Glomerular endothelial cell (primary cell): ENCODE measurements at places on chromosomes 1 and 21.

DNA sequence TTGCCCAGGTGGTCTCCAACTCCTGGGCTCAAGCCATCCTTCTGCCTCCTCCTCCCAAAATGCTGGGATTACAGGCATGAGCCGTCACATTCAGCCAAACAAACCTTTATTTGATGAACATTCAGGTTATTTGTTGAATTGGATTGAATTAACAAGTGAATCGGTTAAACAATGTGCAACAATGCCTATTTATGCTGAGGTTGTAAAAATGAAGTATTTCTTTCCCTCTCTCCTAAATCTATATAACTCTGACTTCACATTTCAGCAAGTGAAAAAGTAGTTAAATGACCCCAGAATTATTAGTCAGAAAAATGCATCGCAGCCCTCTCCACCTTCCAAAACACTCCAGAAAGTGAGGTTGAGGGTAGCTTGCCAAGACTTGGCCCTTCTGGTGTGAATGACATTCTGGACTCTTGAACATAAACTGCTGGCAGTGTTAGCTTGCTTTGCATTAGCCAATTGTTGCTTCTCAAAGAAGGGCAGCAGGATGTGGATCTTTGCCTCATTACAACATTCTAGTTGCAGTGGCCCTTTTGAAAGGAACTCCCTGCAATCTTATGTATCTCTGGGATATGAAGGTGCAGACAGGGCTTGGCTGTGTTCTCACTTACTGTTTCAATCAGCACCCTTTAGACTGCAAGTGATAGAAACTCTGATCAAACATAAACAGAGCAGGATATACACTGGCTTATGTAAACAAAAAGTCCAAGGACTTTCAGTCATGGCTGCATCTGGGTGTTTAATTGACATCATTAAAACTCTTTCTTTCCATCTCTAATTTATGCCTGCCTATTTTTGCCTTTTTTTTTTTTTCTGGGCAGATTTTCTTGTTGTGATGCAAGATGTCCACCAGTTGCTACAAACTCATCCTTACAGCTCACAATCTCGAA, 22.4 kb downstream of the EDN2 start:
- DNase-seq = no peak

DNA sequence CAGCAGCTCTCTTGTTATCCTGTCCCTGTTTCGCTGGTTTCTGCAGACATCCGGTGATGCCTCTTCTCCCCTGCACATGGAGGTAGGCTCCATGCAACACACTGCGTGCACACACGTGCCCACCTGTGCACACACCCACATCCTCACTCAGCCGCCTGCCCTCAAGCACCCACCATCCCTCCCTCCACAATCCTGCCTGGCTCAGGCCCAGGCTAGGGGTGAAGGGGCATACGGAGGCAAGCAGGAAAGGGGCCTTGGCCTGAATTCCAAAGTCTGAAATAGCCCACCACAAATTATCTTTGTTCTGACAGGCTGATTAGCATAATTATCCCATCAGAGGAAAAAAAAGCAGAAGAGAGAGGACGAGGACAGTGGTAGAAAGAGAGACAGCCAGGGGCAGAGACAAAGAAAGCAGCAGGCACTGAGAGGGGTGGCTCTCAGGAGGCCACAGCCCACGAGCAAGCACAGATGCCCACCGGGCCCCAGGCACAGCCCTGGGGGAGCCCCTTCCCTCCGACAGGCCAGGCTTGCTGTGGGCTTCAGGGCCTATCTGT, 73.2 kb downstream of the GRIK3 start:
- no peak for DNase-seq

DNA sequence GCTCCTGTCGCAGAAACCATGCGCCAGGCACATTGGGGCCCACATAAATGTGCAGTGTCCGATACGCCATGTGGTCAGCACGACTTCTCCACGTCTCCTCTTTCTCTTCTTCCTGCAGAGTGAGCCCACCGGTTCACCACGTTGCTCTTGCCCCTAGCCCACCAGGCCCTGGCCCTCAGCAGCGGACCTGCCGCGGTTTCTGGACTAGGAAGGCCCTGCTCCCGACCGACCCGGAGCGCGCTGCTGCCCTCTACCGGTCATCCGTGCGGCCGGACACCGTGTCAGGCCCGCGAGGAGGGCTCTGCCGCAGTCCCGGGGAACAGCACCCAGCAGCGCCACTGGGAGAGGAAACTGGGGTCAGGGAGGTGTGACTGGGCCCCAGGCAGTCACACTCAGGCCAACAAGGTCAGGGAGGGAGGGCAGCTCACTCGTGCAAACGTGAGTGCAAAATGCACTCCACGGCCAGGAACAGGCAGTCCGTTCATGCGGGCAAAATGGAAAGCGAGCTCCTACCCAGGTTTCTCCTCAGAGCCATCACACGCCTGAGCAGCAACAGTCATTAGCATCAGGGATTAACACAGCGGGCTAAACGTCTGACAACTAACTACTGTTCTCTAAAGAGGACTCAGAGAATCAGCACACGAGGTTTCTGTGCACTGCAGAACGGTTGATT, 13.7 kb downstream of the TLR5 start:
- no peak for DNase-seq

DNA sequence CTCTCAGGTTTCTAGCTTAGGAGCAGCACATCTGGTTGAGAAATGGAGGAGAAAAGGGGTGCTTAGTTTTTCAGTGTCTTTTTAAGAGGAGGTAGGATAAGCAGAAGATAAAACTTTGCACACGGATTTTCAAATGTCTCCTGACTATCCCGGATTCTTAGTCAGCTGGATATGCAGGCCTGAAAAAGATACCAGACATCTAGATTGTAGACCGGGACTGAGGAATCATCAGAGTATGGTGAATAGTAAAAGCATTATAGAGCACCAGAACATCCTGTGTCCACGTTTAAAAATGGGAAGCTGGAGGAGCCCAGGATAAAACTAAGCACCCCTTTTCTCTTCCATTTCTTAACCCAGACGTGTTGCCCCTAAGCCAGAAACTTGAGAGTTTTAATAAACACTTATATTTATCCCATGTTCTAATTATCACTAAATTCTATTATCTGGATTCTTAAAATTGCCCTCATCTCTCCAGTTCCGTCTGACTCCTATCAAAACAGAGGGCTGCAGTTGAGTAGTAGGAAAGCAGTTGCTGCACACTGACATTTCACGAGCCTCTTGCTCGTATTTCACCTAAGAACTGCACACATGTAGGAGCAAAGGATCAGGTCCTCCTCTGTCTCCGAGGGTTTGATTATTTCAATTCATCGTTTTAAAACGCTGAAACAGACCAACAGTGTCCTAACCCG, 609 bp downstream of the PIGK start:
- no peak for DNase-seq

GRCh38 chr1:118987468-118988185, 516 bp downstream of the TBX15 start:
- DNase-seq = no peak

DNA sequence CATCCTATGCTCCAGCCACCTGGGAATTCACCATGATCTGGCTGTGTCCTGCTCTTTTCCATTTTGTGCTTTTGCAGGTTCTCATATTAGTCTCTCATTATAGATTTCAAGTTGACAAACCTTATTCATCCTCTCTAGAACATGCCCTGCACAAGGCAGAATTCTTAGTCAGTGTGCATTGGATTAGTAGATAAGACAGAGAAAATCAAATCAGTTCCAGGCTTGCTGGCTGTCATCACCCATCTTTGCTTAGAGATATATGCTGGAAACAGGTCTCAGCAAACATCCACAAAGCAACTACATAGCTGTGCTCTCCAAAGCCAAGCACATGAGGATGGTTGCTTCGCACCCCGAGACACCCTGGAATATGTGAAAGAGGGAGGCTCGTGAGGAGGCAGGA, 24.8 kb downstream of the TSPAN2 start:
- DNase-seq = no peak

DNA sequence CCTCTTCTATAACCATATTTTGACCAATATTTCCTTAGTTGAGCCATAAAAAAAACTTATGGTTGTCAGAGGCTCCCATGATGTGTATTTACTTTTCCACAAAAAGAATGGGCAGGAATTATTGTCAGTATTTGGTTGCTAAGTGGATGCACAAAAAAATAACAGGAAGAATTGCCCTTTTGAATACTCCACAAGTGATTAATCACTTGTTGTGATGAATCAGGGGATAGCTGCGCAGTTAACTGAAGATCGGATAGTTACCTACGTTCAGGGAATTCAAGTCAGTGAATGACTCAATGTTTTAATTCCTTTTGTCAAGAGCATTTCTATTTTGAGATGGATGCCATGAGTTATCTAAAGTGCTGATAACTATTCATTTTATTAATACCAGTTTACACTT, 785.2 kb upstream of the B3GALT2 start:
- DNase-seq = peak; percentile 77

- no peak for DNase-seq
Measured at GRCh38 chr1:116666187-116667077, 1.1 kb downstream of the IGSF3 start.

GRCh38 chr1:239126884-239127283, 259.5 kb upstream of the CHRM3 start:
- DNase-seq = no peak

DNA sequence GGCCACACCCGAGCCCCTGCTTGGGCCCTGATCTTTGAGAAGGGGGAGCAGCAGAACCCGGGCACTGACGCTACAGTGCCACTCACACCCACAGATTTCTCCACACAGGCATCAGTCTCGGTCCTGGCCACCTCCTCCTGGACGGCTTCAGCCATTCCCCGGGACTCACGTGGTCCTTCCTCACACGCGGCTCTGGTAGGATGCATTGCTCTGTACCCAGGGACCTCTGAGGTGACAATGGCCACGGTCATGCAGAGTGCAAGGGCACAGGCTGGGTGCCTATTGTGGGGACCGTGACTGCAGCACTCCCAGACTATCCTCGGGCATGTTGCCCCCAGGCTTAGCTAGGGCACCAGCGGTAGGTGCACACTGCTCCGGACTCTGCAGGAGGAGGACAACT, 11.8 kb upstream of the ZNF670 start:
- DNase-seq = no peak

DNA sequence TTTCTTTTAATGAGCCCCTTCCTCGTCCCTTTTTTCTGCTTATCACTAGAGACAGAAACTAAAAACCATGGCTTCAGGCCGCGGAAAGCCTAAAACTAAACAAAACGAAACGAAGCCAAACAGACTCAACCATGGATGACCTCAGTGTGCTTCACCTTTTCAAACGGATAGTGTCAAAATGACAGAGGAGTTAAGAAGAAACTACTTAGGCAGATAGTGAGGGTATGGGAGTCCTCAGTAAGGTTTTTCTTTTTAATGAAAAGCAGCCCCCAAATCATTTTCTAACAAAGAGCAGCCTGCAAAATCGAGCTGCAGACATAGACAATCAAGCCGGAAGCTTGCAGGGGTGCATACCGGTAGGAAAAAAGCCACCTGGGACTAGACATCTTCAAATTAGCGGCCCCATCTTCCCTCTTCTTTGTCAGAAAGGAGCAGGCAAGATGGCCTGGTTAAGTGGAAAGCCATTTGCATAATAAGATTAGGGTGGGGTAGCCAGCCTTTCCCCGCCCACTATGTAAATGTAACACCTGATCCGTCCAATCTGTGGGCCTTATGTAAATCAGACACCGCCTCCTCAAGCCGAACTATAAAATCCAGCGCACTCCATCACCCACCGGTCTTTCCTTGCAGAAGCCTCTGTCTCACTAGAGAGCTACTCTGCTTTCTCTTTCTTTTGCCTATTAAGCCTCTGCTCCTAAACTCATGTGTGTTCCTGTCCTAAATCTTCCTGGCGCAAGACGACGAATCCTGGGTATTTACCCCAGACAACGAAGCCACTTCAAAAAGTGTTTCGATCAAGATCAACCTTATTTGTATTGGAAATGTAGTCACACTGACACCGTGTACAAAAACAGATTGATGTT, 6.2 kb upstream of the ERO1B start:
- no peak for DNase-seq

- no peak for DNase-seq
Measured at GRCh38 chr1:87225171-87225570, 103.5 kb upstream of the LMO4 start.

DNA sequence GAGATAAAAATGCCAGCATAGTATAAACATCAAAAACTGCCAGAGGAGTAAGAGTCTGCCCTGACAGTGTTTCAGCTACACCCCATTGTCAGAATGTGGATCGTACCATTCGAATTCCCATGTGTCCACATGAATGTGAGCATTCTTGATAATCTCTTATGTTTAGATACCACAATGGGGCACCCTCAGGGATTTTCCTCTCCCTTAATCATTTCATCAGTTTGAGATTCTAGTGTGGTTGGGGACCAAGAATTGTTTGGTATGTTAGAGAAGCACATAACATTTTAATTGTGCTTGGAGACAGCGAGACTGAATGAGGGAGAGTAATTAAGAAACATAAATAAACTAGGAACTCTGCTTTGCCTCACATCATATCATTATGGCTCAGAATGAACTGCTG, 120.2 kb downstream of the ZC3H11B start:
- DNase-seq = no peak

DNA sequence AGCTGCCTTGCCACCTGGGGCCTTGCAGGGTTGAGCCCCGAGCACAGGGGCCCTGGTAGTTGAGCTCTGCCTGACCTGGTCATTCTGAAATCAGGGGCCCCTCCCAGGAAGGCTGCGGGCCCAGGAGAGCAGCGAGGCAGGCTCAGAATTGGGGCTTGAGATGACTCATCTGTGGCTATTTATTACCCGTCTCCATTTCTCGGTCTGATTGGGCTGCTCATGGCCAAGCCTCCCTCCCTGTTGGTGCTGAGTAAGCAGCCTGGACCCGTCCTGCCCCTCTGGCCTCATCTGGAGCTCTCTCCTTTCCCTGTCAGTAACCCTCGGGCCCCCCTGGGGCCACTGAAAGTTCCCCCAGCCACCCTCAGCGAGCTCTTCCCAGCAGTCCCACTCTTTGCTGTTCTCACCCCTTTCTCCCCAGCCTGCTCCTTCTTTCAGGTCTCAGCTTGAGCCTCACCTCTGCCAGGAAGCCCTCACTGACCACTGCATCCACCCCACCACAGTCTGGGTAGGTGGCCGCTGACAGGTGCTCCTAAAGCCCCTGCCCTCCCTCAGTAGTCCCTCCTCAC, 11.0 kb upstream of the TNFRSF8 start:
- DNase-seq = no peak

- DNase-seq = no peak
Measured at GRCh38 chr1:175250027-175250426, 57.5 kb upstream of the KIAA0040 start.

DNA sequence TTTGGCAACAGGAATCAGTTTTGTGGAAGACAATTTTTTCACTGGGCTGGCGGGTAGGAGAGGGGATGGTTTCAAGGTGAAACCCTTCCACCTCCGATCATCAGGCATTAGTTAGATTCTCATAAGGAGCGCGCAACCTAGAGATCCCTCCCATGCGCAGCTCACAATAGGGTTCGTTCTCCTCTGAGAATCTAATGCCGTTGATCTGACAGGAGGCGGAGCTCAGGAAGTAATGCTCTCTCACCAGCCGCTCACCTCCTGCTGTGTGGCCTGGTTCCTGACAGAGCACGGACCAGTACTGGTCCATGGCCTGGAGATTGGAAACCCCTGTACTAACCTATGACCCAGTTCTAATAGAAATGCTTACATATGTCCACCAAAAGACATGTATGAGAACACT, 96.6 kb upstream of the KIAA1614 start:
- DNase-seq = no peak

GRCh38 chr1:206098242-206098919, 18.8 kb downstream of the AVPR1B start:
- no peak for DNase-seq

- DNase-seq = no peak
Measured at GRCh38 chr1:244869950-244870349, 5.6 kb upstream of the HNRNPU start.

- DNase-seq = no peak
Measured at GRCh38 chr1:172469717-172470116, 25.8 kb upstream of the PIGC start.

GRCh38 chr21:25369524-25370300, 237.6 kb downstream of the MRPL39 start:
- no peak for DNase-seq
